ENCODE measurements at places on chromosomes 3 and 15. TPM values are rescaled to one million over a fixed set of nuclear protein-coding genes. Genes with fewer than 3 reads are reported as not detected.

The CASR gene
- not detected for total RNA-seq

The NLGN1 gene
- total RNA-seq: not detected

The CCR1 gene
- 22.6 TPM for total RNA-seq

The PLA2G4D gene
- total RNA-seq: not detected

The CCR4 gene
- total RNA-seq: 110 TPM

The ISLR2 gene
- total RNA-seq: not detected

The WDR93 gene
- not detected for total RNA-seq

The PSTPIP1 gene
- 218 TPM for total RNA-seq
